Hepatic stellate cell (primary cell): ENCODE measurements at places on chromosomes 5 and 9.

GRCh38 chr5:83608122-83608521, 112.5 kb downstream of the HAPLN1 start:
- DNase-seq = peak; percentile 24

DNA sequence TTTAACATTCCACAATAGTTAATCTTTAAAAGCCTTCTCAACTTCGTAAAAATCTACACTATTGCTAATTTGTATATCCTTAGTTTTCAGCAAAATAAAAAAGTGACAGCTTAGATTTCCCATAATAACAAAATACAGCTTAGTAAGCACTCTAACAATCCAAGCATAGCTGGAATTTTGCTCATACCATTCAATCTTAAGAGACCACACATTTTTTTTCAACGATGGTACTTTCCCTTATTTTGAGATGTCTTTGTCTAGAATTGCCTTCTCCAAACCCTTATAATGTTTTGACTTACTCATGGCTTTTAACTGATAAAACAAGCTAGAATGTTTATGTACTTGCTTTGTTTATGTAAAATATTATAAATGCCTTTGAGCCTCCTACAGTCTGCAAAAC, 65.6 kb downstream of the HOMER1 start:
- peak; percentile 16 for DNase-seq

DNA sequence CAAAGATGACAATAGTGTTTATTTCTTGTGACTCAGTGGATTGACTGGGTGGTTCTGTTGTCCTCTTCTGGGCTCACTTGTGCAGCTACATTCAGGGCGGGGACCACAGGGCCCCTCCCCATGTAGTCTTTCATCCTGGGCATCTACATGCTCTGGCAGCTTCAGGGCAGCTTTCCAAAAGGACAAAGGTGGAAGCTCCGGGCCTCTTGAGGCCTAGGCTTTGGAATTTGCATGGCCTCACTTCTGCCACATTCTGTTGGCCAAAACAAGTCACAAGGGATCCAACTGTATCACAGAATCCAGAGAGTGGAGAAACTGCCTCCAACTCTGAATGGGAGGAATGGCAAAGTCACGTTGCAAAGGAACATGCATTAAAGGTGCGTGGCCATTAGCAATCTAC, 64.3 kb downstream of the ARHGAP26 start:
- no peak for DNase-seq

DNA sequence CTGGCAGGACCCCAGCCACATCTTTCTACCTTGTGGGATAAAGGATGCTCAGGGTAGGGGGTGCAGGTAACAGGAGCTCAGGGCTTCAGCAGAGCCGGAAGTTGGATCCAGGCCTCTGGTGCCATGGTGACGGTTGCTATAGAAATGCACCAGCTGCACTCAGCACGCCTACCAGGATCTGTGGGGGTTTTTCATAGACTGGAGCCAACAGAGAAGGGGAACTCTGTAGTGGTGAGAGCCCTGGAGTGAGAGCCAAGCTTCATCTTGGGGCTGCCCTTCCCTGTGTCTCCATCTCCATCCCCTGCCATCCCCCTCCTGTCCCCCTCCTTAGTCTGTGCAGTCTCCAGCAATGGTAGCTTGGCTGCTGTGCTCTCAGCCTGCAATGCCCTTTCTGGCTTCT, 27.5 kb upstream of the BOD1 start:
- DNase-seq = no peak

DNA sequence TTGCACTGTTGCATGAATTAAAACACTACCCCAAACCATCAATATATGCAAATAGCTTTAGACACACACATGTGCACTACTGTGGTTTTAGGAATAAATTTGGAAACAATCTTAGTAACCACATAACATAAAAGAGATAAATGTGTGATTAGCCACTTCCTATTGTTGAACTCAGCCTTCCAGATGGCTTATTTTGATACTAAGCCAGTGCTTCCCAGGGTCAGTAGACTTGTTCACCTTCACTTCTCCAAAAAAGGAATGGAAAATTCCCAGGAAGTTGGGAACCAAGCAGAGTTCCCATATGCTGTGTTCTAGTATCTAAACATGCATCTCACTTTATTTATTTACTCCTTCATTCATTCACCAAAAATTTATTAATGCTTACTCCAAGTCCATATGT, 47.8 kb downstream of the SVEP1 start:
- no peak for DNase-seq

- no peak for DNase-seq
Measured at GRCh38 chr9:82356871-82357270, 368.3 kb downstream of the SPATA31D1 start.

GRCh38 chr5:157778121-157778805, 34.8 kb downstream of the LSM11 start:
- DNase-seq = no peak

DNA sequence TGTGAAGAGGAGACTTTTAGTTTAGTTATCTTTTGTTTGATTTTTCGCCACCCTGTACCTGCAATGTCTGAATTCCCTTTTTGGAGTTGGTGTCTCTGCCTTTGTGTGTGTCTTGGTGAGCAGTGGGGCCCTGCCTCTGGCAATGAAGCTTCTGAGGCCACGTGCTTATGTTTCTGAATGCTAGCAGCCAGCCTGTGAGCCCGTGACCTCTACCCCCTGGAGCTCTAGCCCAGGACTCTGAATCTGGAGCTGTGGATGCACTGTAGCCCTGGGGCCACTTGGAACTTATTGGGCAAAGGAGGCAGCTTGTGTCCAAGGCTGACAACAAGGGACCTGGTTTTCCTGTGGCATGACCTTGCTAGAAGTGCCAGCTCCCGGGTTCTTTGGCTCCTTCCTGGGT, 19.4 kb downstream of the ENTREP1 start:
- DNase-seq = no peak

- no peak for DNase-seq
Measured at GRCh38 chr9:34884747-34885189, 73.3 kb upstream of the PHF24 start.

GRCh38 chr9:131963072-131964030, 116.3 kb downstream of the MED27 start:
- DNase-seq = no peak

DNA sequence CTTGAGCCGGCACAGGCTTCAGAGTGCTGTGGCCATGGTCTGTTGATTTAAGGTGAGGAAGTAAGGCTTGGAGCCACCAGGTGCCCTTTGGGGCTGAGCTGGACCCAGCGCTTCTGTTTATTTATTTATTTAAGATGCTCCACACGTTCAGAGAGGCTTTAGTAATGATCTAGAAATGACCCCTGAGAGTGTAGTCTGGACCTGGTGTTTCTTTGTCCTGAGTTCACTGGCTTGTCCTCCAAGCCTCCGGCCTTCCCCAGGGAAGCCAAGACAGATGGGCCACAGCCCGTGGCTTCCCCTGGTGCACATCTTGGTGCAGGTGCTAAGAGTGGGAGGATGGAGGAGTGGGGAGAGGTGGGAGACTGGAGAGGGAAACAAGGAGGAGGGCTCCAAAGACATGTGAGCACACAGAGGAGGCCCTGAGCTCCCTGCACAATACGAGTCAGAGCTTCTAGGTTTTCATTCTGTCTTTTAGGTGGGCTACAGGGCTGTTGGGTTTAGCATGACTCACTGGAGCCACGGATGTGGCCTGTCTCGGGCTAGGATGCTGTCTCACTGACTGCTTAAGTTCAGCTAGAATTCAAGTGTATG, 56.9 kb downstream of the AHRR start:
- no peak for DNase-seq

- no peak for DNase-seq
Measured at GRCh38 chr9:37706290-37706689, 47.3 kb upstream of the TRMT10B start.
